ENCODE measurements at places on chromosomes 5 and 9. TPM values are rescaled to one million over a fixed set of nuclear protein-coding genes. Genes with fewer than 3 reads are reported as not detected.

ADRA1B gene
- total RNA-seq = 20.6 TPM

DNA sequence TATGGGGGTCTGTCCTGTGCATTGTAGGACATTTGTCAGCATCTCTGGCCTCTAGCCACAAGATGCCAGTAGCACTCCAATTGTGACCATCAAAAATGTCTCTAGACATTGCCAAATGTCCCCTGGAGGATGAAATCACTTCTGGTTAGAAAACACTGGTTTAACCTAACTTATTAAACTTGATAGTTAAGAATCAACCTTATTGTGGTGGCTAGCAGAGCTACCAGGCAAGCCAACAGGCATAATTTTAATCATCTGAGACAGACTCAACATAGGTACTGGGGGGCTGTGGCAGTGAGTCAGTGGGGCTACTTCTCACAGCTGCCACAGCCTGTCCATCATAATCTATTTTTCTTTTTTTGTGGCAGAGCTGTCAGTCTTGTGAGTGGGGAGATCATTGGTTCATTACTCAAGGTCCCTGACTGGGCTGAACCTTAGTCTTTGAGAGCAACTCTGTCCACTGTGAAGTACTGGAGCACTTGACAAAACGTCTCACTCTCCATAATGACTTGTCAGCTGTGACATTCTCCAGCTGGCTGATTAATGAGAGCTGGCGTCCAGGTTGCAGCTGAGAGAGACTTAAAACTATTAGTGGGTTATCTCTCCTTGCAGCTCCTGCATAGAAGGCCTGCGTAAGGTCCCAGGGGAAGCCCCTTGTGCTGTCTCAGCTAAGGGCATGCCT is 107.9 kb downstream of the DCP2 start:
- DNase-seq = no peak

DNA sequence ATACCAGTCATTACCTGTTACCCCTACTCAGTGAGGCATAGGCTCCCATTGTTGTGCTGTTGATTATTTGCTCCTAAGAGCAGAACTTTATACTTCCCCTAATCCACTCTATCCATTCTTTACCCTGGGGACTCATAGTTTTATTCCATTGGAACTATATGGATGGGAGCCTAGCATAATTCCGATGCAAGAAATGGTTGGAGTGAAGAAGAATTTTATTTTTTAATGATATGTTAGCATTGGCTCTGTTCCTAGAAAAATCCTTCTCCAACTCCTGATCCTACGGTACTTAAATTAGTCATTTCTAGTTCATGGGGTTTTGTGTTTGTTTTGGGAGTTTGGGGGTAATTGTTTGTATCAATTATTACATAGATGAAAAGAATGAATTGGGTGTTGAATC is 191.5 kb downstream of the GOLPH3 start:
- no peak for DNase-seq

DNA sequence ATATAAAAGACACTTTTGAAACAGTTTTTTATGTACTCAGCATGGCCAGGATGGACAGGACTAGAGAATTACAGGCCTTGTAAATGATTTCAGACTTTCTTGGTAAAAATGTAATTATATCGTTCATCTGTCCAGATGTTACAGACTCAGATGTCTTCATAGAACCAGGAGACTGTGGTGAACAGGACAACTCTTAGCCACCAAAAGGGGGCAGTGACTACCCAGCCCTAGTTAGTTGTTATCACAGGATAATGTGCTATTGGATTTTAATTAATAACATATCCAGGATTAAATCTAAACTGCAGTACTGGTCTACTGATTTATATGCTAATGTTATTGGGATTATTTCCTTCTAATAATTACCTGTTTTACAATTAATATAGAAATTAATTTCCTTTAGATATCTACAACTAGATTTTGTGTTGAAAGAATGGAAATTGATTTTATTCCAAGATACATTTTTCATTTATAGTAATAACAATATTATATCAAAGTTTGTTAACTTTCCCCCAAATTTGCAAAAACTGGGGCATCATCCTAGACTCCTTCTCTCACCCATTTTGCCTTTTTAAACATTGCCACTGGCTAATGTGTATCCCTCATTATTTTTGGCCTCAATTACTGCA is 99.4 kb downstream of the MTREX start:
- DNase-seq = no peak

GABRA6 gene
- total RNA-seq = not detected

DNA sequence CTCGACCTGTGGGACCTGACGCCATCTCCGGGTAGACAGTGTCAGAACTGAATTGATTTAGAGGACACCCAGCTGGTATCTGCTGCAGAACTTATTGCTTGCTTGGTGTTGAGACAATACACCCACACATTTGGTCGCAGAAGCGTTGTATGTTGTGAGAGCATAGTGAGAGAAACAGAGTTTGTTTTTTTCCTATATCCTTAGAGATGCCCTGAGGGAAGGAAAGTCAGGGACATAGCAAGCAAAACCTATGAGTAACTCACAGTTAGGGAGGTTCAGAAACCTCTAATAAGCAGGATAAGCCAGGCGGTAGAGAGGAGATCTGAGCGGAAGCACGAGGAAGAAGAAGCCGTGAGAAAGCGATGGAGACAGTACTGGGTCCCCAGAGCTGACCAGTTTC is 59.8 kb downstream of the PTCD2 start:
- no peak for DNase-seq

GRCh38 chr9:134316449-134317160 is 9.7 kb upstream of the RXRA start:
- DNase-seq = no peak

DNA sequence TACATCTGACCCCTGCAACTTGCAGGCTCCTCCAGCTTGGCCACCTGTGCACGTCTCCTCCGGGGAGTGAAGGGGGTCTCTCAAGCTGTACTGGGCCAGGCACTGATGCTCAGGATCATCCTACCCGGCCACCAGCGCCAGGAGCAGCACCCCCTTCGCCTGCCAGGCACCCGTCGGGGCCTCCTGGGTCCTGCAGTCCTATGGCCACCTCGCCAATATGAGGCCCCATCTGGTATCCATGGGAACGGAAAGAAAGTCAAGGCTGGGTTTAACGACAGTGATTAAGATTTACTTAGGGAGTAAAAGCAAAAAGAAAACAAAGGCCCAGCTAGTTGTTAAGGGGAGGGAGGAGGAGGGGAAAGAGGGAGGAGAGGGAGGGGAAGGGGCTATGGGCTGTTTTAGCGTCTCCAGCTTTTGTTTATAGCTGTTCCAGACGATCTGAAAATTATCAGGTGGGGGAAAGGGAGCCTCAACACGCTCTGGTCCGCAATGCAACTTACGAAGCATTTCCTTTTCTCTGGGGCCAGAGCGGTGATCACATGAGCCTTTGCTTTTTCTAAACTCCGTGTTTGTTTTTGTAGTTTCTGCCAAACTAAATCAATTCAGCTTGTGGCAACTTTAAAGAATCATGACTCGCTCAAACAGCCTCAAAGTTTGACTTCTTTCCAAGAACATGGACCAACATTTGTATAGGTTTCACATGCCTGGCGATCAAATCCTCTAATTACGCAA is 132.4 kb downstream of the ROR2 start:
- DNase-seq = no peak

DNA sequence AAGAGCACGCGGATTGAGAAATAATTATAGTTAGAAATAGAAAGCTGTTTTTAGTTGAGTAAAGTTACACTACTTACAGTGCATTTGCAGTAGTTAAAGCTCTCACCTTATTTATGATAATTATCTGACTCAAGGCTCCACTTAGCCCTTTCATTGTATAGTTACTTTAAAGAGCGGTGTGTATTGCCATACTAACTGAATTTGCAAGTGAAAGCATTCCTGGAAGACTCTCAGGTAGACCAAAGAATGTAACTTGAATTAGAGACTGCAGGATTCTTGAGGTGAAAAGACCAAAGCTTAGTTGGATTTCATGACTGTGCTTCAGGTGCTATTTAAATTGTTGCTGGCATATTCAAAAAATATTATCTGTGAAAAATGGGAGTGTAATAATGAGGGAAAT is 4.2 kb upstream of the RASA1 start:
- DNase-seq = no peak

DNA sequence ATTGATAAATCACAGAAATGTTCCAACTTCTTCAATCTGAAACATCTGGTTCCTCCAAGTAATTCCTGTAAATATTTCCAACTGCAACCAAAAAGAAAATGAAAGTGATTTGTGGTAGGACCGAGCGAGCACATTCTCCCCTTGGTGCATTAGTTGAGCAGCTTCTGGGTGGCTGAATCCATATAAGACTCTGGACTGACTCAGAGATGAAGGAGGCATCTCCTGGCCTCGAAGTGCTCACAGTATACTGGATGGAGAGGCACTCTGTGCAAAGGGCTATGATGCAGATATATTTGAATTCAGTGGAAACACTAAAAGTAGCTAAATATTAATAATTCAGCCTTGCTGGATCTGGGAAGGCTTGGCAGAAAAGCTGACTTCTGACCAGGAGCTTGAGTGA is 265.0 kb downstream of the MARCHF11 start:
- DNase-seq = no peak

- DNase-seq = no peak
Measured at GRCh38 chr5:112643339-112643971, 94.2 kb upstream of the APC start.

DNA sequence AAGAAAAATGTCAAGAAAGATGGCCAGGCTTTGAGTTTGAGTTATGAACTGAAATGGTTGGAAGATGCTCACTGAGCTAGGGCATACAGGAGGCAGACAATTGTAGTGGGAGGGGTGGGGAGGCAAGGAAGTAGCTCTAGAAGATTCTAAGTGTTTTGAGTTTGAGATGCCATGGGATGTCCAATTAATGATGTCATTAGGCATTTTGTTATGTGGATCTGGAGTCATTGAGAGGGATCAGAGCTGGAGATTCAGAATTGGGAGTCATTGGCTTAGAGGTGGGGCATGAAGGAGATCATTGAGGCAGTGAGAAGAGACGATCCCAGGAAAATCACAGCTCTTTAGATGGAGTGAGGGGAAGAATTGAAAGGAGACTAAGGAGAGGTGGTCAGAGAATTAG is 111.5 kb upstream of the ZNF618 start:
- no peak for DNase-seq

DNA sequence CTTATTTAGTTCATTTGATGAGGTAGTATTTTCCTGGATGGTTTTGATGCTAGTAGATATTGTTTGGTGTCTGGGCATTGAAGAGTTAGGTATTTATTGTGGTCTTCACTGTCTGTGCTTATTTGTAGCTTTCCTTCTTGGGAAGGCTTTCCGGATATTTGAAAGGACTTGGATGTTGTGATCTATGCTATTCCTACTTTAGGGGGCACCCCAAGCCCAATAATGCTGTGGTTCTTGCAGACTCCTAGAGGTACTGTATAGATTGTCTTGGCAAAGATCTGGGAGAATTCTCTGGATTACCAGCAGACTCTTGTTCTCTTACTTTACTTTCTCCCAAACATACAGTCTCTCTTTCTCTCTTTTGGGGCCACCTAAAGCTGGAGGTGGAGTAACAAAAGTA is 315.7 kb downstream of the MAT2B start:
- no peak for DNase-seq

TMEM141 gene
- 10.9 TPM for total RNA-seq

AGXT2 gene
- not detected for total RNA-seq

DNA sequence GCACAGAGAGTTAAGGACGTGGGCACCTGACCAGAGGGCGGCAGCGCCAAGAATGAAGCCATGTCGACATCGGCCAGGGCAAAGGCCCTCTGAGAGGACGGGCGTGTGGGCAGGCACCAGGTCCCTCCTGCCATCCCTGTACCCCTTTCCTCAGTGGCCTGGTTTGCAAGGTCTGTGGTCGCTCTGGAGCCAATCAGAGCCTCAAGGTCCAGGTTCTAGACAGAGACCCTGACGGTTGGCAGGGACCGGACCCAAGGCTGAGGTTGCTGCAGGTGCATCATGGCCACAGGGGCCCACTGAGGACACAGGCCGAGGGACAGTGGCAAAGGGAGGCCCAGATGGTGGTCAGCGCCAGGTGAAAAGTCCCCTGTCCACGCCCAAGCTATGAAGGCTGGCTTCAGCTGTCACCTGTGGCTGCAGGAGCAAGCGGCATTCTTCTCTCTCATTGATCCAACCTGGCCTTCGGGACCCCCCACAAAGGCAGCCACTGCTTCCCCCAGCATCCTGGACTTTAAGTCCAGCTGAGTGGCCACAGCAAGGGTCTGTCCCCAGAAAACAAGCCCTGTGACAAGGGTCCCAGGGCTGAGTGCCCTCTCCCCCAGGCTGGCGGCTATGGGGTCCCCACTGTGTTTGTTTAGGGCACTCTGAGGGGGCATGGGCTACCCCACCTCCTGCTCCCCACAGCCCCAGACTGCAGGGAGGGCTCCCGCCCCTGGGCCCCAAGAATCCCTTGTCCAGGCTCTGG is 48.9 kb downstream of the VAV2 start:
- DNase-seq = no peak

- no peak for DNase-seq
Measured at GRCh38 chr5:149771216-149771980, 41.3 kb downstream of the PPARGC1B start.

BTNL9 gene
- total RNA-seq = 105 TPM

PCDHA1 gene
- not detected for total RNA-seq

- DNase-seq = no peak
Measured at GRCh38 chr5:178469975-178470759, 120.0 kb downstream of the COL23A1 start.

MPDZ gene
- 46.2 TPM for total RNA-seq

FOXD4L4 gene
- total RNA-seq = not detected

- no peak for DNase-seq
Measured at GRCh38 chr5:125450771-125451170, 704.3 kb upstream of the ZNF608 start.

HABP4 gene
- total RNA-seq = 26.9 TPM

DND1 gene
- total RNA-seq = 3.5 TPM

GRCh38 chr5:50853151-50853550 is 186.7 kb downstream of the PARP8 start:
- DNase-seq = no peak

DNA sequence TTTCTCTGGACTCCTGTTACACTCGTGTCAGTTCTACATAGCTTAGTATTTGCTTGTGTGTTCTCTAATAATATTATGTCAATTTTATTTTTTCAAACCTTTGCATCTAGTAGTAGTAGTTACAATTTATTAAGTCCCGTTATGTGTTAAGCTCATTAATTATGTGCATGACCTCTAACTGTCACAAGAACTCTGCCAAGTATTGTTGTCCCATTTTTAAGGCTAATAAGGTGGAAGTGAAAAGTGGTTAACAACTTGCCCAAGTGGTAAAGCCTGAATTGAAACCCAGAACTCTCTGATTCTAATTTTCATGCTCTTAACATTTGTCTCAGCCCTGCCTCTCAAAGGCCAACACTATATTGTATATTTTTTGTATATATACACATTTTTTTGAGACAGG is 221.6 kb downstream of the DMRT2 start:
- no peak for DNase-seq

- no peak for DNase-seq
Measured at GRCh38 chr5:146962801-146963355, 84.3 kb upstream of the PPP2R2B start.

NINJ1 gene
- total RNA-seq = 156 TPM

EDIL3 gene
- total RNA-seq = 68.1 TPM

Measured in ascending aorta (tissue), 2 donors.